DMS153 (cell line): ENCODE measurements at places on chromosomes 4 and X.

DNA sequence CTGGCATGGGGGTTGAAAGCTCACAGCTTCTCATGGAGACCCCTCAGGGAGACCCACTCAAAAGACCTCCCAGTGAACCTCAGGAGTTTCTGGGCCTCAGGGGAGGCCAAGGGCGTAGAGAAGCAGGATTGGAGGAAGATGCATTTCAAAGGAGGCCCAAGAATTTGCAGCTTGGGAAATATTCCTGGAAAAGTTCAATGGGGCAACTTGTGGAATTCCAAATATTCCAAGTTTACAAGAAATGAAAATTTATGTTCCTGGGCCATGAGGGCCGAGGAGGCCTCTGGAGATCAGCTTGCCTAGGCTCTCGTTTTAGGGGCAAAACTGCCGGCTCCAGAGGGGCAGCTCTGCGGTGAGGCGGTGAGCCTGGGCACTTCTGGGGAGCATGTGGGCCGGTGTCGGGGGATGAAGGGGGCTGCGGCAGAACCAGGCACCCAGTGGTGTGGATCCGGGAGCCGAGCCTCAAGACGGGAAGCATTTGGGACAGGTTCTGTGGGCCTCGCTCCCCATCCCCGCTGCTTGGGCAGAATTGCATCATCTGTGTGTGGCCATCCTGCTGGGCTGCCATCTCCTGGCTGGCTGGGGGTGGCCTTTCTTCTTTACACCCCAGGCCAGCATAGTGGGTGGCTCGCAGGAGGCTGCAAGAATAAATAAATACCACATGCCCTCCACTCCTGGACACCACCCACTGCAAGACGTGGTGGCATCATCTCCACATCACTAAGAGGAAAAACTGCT, 54.6 kb upstream of the GPR78 start:
- DNase-seq, result no peak

DNA sequence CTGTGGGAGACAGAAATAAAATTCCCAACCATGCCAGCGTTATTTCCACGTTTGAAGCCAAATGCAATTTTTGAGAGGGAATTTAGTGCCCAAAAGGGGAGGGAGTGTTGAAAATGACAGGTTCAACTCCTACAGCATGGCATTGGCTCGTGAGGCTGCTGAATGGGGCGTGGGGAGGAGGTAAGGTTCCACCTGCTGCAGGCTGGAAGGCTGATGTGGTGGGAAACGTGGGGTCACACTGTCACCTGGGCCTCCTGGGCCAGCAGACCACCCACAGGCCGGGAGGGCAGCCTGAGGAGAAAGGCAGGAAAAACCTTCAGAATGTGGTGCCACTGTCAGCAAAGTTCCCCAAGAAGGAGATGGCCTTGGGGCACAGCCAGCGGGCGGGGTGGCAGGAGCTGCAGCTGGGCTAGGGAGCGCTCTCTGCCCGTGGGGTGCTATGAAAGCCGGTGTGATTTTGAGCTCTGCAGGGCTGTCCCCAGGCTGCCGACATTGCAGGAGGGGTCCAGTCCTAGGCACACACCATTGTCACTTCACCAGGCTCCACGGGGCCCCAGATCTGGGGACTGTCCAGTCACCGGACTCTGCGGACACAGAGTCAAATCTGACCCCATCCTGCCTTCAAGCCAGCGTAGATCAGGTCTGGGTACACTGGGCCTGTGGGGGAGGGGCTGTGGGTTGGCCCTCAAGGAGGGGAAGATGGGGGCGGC, 19.6 kb downstream of the MSANTD1 start:
- DNase-seq, result no peak

GRCh38 chrX:9867753-9868152, 81.5 kb downstream of the SHROOM2 start:
- no peak for DNase-seq

DNA sequence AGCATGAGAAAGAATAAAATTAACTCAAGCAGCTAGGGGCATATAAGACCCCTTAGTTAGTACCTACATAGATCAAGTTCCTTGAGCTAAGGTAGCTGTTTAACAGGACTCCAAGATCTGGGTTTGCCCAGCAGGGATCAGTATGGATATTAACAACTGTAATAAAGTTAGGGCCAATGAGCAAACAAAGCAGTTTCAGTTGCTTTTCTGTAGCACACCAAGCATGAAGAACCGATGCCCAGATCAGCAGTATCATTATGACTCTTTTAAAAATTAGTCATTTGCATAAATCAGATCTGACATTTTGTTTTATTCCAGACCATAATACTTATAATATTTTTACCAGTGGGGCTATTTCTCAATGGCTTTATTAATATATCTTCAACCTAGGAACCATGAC, 80.9 kb downstream of the C4orf33 start:
- DNase-seq, result no peak

GRCh38 chr4:11783588-11783987, 354.9 kb upstream of the HS3ST1 start:
- DNase-seq, result no peak

GRCh38 chr4:137510557-137511265, 21.6 kb downstream of the PCDH18 start:
- DNase-seq, result peak; percentile 77

DNA sequence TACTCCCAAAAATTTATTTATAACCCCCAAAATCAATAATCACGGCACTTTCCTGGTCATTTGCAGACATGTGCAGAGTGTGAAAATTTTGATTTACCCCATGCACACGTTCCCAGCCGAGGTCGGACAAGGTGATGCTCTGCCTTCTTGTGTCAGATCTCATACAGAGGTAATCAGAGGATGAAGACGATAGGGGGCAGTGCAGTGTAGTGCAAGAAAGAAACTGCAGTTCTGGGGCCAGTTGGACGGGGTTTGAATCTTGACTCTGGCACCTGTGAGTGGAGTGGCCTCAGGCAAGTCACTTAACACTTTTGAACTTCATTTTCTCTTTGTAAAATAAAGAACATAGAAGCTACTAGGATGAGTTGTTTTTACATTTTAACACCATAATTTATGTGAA, 88.4 kb downstream of the FRMPD3 start:
- DNase-seq, result no peak

DNA sequence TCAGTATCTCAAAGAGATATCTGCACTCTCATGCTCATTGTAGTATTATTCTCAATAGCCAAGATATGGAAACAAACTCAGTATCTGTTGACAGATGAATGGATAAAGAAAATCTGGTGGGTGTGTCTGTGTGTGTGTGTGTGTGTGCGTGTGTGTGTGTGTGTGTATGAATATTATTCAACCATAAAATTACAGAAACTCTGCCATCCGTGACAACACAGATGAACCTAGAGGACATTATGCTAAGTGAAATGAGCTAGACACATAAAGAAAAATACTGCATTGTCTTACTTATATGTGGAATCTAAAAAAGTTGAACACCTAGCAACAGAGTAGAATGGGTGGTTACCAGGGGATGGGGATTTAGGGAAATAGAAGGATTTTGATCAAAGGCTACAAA, 13.2 kb downstream of the XKRX start:
- no peak for DNase-seq

- no peak for DNase-seq
These were observed 6.0 kb upstream of the SPCS3 start for GRCh38 chr4:176313596-176314336.

DNA sequence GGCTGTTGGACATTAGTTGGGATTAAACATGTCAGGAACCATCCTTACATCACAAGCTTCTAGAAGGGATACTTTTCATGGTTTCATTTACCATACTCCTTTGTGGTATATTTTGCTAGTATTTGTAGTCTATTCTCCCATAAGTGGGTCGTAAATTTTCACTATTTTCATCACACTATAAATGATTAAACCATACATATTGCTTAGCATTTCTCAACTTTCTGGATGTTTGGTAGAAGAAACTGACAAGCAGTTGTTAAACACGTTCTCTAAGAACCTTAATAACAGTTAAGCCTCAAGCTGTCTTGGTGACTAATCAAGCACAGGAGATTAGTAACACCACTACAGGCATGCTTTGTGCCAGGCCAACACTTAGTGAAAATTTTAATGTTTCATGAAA, 375.5 kb downstream of the NAF1 start:
- no peak for DNase-seq

DNA sequence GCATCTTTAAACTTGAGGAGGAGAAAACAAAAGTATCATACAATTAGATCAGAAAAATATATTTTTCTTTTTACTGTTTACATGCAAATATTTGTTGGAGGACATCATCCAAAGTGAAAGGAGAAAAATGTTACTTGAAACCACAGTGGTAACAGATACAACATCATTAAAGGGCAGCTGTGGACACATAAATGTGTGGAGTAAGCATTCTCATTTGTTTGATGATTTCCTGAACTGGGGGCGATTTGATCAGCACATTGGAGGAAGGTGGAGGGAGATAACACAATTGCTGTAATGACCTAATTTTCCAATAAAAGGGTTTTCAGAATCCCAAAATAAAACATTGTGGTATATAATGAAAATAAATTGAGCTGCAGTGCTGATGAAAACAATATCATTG, 314.5 kb upstream of the HS3ST1 start:
- peak; percentile 33 for DNase-seq

DNA sequence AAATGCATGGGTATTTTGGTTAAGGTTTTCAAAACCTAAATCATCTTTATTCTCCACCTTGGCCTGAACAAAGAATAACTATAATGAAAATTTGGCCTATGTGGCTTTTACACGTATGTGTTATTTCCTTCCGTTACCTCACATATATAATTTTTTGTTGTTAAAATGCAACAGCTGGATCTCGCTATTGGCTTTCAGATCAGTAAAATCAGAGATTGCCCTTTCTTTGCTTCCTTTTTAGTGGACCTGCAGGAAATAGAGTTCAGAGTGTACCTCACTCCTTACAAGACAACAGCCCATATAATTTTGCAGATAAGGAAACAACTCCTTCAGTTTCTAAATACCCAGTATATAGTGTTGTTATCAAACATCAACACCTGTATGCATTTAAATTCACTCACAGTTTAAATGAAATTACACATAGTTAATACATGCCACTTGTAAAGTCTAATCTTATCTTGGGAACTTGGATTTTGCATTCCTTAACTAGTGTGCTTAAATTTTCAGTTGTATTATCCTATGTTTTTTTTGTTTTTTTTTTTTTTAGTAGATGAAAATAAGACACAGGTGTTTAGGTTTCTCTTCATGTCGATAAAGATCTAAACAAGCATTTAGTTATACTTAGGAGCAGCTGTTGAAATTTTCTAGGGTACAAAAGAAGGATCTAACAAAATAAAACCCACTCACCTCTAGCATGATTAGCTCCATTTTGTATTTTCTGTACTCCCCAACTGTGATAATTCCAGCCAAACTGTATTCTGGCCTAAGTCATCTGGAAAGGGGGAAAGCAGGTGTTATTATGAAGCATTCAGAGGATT, 96.2 kb upstream of the SPRY1 start:
- DNase-seq, result no peak

DNA sequence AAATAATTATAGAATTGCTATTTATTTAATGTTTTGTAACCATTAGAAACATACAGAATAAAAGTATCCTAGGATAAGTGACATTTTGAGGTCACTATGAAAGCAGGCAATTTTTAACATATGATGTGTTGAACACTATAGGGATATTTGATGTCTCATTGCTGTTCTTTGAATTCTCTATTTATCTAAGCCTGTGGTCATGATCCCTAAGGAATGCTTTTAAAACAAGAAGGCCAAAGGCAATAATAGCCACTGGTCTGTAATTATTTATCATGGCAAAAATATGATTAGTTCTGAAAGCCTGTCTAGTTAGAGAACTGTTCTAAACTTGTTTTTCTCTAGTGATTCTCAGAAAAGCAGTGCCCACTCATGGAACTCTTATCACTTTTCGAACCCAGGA, 186.6 kb downstream of the RPA4 start:
- no peak for DNase-seq

GRCh38 chrX:9339603-9340491, 125.0 kb upstream of the TBL1X start:
- DNase-seq, result no peak

GRCh38 chrX:1754077-1754476, 139.2 kb downstream of the ASMT start:
- DNase-seq, result no peak

GRCh38 chrX:13147733-13148132, 103.3 kb upstream of the FAM9C start:
- DNase-seq, result no peak

DNA sequence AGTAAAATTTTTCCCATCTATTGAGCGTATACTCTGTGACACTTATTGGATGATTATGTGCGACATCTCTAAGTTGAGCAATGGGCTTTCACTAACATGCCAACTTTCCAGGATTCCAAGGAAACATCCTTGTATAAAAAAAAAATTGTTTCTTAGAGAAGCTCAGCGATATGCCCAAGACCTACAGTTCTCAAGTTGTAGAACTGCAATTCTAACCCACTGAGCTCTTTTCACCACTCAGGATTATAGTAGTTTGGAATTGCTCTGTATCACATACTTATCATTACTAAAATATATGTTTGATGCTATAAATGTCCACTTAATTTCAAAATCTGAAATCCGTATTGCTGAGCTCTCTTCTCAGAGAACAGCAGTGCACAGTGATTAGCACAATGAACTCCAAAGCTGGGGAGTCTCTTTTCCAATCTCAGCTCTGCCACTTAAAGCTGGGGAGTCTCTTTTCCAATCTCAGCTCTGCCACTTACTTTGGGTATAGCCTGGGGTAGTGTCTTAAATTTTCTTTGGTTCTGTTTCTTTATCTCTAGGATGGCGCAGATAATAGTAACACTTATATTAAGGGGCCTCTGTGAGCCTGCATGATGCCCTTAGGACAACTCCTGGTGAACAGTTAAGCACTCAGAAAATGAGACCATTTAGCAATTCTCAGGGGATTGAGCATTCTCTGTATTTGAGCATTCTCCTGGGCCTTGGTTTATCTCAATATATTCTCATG, 1722.2 kb upstream of the AGA start:
- no peak for DNase-seq

DNA sequence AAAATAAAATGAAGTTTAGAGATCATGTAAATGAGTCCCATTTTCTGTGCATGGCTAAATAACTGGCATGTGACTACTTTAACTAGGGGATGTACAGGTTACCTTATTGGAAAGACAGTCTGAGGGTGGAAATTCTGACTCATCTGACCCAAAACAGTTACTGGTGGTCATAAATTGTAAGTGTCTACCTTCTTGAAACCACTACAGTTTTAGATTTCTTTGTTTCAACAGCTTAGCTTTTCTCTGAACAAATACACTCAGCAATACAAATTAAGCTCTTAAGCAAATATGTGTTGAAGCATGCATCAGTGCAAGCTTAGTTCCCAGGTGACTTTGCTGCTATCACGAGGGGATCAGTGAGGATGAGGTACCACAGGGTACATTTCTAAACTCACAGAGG, 60.7 kb upstream of the PGM2 start:
- peak; percentile 51 for DNase-seq

DNA sequence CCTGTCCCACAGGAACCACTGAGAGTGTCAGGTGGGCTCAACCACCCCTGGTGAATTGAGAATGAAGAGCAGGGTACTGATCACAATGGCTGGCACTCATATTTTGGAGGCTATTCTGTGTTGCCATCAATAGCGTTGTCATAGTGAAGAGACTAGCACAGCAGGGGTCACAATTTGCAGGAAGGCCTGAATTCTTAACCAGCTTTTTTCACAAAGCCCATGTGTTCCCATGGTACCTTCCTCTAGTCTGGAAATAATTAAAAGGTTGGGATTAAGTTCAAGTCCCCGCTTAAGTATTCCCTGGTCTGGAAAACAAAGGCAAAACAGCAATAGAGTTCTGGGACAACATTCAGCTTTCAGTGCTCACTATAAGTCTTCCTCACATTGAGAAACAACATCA, 1051.7 kb downstream of the C4orf33 start:
- DNase-seq, result no peak

- no peak for DNase-seq
These were observed 1.1 kb upstream of the SLBP start for GRCh38 chr4:1713003-1713851.
